Activated CD8-positive, alpha-beta memory T cell treated with anti-CD3 and anti-CD28 coated beads for 1 hour (primary cell): ENCODE measurements at places on chromosomes 12 and 14.

DNA sequence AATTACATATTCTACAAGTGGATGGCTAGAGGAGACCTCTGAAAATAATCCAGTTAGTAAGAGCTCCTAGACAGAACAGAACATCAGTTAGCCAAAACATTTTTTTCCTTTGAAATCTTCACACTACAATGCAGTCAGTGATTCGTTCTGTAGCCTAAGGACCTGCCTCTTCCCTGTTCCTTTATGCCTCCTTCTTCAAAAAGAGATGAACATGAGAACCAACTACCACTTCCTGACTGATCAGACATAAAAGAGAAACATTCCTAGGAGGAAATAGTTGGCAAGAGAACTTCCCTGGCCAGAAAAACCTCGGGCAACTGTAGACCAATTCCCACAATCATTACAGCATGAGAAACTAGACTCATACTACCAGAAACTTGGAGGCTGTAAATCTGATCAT lies 29.4 kb downstream of the ITPR2 start:
- DNase-seq: no peak

GRCh38 chr12:128286970-128287369 lies 20.0 kb downstream of the TMEM132C start:
- DNase-seq: no peak

DNA sequence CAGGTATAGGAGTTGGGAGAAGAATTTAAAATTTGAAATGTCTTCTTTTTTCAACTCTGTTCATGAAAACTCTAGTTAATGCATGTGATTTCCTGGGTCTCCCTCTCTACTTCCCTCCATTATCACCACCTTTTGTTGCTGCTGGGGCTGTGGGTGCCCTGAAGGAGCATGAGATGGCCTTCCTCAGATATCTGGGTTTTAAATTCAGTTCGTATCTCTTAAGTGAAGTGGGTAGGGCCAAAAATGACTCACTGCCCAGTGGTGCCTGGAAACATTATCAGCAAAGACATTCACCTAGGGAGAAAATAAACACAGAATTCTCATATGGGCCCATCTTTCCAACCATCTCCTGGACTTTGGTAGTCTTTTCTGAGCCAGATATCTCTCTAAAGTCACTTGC lies 234.9 kb upstream of the PLEKHG7 start:
- DNase-seq: no peak

- DNase-seq: no peak
Observed at GRCh38 chr12:4031703-4032291, 158.6 kb upstream of the PARP11 start.

GRCh38 chr12:106044773-106045172 lies 94.0 kb downstream of the NUAK1 start:
- no peak for DNase-seq

DNA sequence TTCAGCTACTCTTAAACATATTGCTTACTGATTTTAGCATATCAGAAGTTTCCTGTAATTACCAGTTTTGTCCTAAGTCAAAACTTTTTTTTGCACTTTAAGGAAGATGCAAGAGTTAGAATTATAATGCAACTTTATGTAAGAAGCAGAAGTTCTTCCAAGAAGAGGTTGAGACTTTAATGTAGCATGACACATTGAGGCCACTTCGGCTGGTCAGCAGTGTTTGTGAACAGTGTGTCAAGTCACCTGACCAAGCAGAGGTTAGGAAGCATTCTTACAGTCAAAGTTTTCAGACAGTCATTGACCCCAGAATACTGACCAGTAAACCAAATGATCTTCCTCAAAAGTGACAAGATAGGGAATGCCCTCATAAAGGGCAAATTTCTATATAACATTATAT lies 15.2 kb downstream of the FGFR1OP2 start:
- no peak for DNase-seq

DNA sequence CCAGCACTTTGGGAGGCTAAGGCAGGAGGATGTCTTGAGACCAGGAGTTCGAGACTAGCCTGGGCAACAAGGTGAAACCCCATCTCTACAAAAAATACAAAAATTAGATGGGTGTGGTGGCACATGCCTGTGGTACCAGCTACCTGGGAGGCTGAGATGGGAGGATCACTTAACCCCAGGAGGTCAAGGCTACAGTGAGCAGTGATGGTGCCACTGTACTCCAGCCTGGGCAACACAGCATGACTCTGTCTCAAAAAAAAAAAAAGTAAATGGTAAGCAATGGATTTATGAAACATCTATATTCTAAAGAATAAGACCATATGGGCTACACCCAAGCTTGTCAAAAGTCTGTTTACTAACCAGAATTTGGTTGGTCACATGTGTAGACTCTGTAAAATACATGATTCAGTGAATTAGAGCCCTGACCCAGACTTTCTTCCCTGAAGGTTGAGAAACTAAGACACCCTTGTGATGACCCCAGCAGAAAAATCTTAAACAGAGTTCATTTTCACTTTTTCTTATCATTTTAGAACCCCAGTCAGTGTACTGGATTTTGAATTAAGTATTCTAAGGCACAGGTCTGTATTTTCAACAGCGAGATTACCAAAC lies 12.1 kb downstream of the FGD6 start:
- no peak for DNase-seq

DNA sequence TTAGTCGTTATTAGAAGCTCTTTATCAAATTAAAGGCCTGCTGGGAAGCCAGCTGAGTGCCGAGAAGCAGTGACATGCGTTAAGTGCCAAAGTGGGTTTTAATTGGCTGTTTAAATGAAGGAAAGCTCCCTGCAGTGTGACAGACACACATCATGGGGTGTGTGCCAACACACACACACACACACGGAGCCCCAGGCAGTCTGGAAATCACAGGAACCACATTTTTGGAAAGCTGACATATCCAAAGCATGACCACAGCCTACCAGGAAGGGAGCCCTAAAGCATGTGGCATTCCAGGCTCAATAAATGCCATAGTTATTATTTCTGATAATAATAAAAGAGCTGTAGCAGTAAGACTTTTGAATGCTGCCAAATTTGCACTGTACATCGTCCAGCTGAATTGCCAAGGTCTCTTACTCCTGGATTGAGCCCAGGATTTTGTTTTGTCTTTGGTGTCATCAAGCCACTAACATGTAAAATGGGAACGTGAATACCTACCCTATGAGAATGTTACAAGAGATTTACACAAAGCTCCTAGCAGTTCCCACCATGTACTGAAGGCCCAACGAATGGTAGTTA lies 135.1 kb downstream of the TMEM30B start:
- no peak for DNase-seq

- no peak for DNase-seq
Observed at GRCh38 chr12:114371250-114371649, 34.7 kb downstream of the TBX5 start.

GRCh38 chr12:47982311-47982710 lies 18.9 kb downstream of the TMEM106C start:
- no peak for DNase-seq

GRCh38 chr12:121299662-121300061 lies 3.2 kb upstream of the CAMKK2 start:
- DNase-seq: no peak

DNA sequence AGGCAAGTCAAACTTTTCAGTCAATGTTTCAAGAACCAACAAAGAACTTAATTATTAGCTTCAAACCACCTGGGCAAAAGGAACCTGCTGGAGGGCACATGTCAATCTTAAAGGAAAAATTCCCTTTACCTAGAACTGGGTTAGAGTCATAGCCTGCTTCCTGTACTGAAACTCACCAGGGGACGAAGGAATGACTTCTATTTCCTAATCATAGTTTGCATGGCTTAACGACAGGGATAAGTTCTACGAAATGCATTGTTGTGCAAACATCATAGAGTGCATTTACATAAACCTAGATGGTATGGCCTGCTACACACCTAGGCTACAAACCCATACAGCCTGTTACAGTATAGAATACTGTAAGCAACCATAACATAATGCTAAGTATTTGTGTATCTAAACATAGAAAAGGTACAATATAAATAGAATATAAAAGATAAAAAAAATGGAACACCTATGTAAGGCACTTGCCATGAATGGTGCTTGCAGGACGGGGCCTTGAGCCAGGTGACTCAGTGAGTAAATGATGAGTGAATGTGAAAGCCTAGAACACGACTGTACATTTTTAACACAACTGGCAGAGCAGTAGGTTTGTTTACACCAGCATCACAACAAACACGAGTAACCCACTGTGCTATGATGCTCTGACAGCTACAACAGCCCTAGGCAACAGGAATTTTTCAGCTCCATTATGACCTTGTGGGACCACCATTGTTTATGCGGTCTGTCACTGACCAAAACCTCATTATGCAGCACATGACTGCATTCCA lies 234.9 kb upstream of the CAND1 start:
- no peak for DNase-seq

DNA sequence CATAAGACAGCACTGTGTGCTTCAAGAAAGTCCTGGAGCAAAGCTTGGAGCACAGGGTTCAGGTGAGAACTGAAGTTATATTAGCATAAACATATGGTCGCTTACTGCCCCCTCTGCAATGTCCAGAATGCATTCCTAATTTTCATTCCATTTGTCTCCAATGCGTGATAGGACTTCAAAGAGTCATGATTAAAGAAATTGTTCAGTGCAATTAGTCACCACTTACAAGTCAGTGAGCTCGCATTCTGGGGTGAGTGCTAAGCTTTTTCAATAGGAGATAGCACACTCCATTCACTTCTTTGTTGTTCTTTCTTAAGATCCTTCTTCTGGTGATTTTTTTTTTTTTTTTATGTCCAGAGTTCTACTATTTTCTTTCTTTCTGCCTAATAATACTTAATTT lies 398.4 kb downstream of the SYT1 start:
- DNase-seq: no peak

- no peak for DNase-seq
Observed at GRCh38 chr12:130335517-130336392, 1.9 kb upstream of the PIWIL1 start.

GRCh38 chr14:102951799-102952198 lies 29.3 kb downstream of the AMN start:
- DNase-seq: no peak

- no peak for DNase-seq
Observed at GRCh38 chr12:2229661-2230539, 177.1 kb downstream of the CACNA1C start.

GRCh38 chr14:103408491-103409155 lies 23.4 kb downstream of the MARK3 start:
- DNase-seq: no peak

DNA sequence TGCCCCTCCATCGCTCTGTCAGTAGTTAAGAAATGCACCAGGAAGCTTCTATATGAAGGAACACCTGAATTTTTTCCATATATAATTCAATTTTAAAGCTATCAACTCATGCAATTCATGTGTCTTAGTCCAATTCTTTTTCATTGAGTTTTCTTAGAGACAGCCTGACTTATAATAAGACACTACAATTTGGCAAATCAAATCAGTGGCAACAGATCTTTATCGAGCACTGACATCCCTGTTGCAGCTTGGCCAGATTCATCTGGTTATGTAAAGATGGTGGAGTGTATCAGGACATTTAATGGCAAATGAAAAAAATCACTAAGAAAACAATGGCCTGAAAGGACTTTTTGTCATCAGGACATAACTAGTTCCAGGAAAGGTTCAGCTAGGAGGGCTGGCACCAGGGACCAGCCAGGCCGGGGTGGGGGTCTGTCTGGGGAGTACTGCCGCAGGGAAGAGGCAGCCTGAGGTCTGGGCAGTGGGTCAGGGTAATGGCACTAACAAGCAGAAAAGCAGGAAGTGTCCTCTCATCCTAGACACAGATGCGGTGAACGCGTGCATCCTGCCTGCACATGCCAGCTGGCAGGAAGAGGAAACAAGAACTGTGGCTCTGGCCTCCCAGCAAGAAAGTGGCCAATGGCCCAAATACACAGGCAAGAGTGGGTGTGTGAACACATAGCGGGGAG lies 100.5 kb upstream of the LMNTD1 start:
- no peak for DNase-seq

DNA sequence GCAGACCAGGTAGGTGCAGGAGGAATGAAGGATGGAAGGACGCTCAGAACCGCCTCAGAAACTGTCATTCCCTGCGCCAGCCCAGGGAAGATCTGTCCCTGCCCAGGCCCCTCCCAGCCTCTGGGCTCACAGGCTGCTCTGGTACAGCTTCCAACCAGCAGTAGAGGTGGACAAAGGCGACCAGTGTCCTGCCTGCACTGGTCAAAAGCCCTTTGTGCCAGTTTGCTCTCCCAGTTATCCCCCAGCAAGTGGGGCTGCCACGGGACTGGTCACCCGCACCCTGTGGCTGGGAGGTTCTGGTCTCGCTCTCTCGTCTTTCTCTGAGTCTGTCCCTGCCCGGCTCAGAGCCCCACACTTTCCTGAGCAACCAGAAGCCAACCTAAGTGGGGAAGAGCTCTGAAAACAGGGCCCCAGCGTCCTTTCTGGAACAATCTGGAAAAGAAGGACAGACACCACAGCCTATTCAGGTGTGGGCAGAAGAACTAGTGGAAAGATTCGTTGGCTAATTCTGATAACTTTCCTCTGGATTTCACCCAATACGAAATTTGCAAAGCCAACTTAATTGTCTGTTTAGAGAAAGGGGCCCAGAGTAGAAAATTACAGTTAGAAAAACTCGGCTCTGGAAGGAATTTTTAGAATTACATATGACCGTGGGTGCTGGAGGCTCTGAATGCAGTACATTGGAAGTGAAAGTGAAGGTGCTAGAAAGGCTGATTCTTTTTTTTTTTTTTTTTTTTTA lies 21.7 kb downstream of the SNRNP35 start:
- DNase-seq: no peak

DNA sequence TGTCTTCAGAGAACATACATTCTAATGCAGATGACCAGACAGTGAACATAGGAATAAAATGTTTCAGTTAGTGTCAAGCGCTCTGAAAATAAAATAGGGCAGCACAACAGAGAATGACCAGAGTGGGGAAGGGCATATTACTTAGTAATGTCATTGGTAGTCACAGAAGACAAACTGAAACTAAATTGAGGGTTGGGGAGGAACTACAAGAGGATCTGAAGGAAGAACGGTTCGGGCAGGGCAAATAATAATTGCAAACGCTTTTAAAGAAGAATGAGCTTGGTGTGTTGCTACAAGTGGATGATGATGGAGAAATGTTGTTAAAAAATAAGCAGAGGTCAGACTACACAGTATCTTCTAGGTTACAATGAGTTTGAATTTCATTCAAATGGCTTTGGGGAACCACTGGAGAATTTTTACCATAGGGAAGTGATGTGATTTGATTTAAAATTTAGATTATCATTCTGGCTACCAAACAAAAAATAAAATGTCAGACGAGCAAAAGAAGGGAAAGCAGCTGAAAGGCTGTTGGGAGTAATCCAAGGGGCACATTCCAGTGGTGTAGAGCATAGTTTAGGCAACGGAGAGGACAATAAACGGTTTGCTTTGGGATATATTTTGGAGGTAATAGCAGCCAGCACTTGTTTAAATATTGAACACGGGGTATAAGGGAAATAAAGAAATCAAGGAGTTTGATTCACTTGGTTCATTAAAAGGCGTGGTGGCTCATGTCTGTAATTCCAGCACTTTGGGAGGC lies 56.3 kb upstream of the SLC6A13 start:
- no peak for DNase-seq

DNA sequence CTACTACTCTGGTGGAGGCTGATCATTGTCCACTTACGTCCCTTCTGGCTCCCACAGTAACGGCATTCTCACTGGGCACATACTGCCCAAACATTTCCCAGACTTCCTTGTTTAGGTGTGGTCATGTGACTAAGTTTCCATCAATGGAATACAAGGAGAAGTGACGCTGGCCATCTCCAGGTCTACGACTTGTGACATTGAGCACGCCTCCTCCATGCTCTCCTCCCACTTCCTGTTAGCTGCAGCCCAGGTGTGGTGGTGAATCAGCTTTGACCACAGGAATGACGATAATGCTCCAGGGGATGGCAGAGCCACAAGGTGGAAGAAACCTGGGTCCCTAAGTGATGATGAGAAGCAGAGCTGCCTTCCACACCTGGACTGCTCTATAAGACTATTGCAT lies 6.0 kb upstream of the SLC24A4 start:
- no peak for DNase-seq

- no peak for DNase-seq
Observed at GRCh38 chr14:86221000-86221399, 691.1 kb downstream of the FLRT2 start.
